Upper lobe of left lung (tissue), 6 donors: ENCODE measurements at places on chromosomes 1 and 21. TPM values are rescaled to one million over a fixed set of nuclear protein-coding genes. Genes with fewer than 3 reads are reported as not detected.

DNA sequence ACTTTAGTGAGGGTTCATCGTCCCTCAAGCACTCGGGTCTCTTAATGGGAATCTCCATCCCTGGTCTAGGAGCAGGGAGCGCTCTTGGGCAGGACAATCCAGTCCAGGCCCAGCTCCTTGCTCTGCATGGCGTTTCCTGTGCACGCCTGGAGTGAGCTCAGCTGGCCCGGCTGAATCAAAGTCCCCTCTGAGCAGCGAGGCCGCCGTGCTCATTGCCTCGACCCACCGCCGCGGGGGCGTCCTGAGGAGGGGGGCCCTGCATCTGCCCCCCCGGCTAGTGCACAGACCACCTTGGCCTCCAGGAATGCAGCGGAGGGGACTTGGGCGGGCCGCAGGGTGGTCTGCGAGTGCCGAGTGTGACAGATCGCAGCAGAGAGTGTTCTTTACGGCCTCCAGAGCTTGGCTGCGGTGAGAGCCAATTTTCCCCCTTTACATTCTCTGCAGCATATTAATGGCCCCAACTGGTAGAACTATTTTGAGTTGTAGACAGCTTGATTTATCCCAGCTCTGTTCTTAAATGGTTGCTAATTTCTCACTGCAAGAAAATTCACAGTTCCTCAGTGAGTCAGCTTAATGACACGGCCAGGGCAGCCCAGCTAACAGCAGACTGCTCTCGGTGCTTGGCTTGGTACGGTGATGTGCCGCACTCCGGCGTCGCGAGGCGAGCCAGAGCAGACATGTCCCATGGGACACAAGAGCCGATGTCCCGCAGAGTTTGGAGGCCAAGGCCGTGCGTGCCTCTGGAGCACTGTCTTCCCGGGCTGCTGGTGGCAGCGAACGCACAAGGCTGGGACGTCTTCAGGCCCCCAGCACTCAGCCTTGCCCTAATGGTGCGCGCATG lies 39.8 kb downstream of the SNAP47 start:
- no peaks in the 10 kb centered on the region for H3K4me1 ChIP-seq
- H3K27me3 ChIP-seq = no peaks in the 10 kb centered on the region
- peak; percentile 78 for DNase-seq
- H3K4me3 ChIP-seq = no peak overlapping the region
- H3K27ac ChIP-seq = no peak overlapping the region
- H3K36me3 ChIP-seq = peaks cover 40% of the 10 kb centered on the region

DNA sequence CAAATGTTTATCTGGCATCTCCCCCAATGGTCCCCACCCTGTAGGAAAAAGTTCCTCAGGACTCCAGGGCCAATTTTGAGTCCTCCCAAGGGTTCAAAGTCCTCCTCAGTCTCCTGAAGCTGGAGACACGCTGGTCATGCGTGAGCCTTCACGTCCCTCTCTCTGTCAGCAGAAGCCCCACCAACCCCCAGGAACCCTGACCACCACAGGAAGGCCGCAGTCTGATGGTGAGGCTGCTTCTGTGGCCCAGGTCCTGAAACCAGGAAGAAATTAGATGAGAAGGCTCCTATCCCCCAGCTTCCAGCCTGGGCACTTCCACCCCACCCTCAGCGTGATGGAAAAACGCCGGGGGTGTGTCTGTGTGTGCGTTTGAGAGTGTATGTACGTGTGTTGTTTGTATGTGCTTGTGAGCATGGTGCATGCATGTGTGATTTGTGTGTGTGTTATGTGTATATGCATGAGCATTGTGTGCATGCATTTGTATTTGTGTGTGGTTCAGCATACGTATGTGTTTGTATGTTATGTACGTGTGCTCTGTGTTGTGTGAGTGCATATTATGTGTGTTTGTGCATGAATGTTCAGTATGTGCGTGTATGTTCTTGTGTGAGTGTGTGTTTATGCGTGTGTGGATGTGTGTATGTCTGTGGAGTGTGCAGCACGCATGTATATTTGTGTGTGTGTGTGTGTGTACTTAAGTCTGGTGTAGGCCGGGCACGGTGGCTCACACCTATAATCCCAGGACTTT lies 92.5 kb downstream of the SIK1 start:
- DNase-seq = no peak
- H3K4me1 ChIP-seq = peaks cover 12% of the 10 kb centered on the region
- H3K27ac ChIP-seq = peak overlapping the region; percentile 80
- H3K4me3 ChIP-seq = no peak overlapping the region

DNA sequence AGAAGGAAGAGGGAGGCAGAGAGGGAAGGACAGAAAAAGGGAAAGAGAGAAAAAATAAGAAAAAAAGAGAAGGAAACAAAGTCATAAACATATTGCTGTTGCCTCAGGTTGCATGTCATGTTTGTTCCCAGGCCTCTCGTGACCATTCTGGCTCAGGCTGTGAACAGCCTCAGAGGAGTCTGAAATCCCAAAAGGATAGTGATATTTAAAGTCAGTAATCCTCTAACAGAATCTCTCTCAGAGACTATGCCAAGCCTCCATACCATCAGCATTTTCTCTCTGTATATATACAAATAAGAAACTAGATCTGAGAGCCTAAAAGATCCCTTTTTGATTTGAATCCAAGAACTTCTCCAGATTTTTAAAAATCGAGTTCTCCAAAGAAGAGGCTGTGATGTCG lies 35.2 kb downstream of the GORAB start:
- no peak overlapping the region for H3K4me3 ChIP-seq
- no peak overlapping the region for H3K27ac ChIP-seq
- H3K27me3 ChIP-seq = no peaks in the 10 kb centered on the region

DNA sequence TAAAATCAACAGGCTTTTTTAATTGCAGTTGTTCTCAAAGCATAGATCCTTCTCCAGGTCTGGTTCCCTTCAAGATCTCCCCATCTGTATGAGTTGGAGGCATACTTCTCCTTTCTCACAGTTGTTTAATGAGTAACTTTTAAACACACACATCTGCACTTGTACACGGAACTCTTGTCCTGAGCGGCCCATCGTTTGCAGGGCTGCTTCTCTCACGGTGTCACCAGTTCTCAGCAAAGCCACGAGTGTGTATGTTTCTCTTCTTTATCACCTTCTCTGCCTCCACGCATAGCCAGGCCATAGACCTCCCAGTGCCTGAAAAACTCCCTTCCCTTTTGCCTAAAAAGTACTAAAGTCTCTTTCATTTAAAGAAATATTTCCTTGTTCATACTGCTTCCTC lies 68.7 kb upstream of the ROR1 start:
- no peaks in the 10 kb centered on the region for H3K4me1 ChIP-seq
- H3K36me3 ChIP-seq = no peaks in the 10 kb centered on the region
- no peaks in the 10 kb centered on the region for H3K27me3 ChIP-seq
- DNase-seq = no peak

GRCh38 chr1:203180611-203181330 lies 5.1 kb upstream of the MYBPH start:
- no peak for DNase-seq
- peaks cover 13% of the 10 kb centered on the region for H3K4me1 ChIP-seq
- no peaks in the 10 kb centered on the region for H3K36me3 ChIP-seq
- H3K27ac ChIP-seq = no peak overlapping the region

- H3K27ac ChIP-seq = no peak overlapping the region
- no peak for DNase-seq
- H3K4me3 ChIP-seq = no peak overlapping the region
- no peaks in the 10 kb centered on the region for H3K27me3 ChIP-seq
- H3K4me1 ChIP-seq = peaks cover 12% of the 10 kb centered on the region
- no peaks in the 10 kb centered on the region for H3K36me3 ChIP-seq
These were observed 78.1 kb upstream of the RUNX3 start for GRCh38 chr1:25008192-25008485.

GRCh38 chr21:41975391-41976272 lies 21.8 kb upstream of the C2CD2 start:
- H3K4me3 ChIP-seq = no peak overlapping the region
- peak; percentile 40 for DNase-seq
- no peak overlapping the region for H3K27ac ChIP-seq
- H3K36me3 ChIP-seq = no peaks in the 10 kb centered on the region

The CELA3A gene
- total RNA-seq = 7.5 TPM
